ENCODE measurements at places on chromosomes 7 and 10.

GRCh38 chr10:104318810-104319741, 19.2 kb downstream of the ITPRIP start:
- DNase-seq = no peak

DNA sequence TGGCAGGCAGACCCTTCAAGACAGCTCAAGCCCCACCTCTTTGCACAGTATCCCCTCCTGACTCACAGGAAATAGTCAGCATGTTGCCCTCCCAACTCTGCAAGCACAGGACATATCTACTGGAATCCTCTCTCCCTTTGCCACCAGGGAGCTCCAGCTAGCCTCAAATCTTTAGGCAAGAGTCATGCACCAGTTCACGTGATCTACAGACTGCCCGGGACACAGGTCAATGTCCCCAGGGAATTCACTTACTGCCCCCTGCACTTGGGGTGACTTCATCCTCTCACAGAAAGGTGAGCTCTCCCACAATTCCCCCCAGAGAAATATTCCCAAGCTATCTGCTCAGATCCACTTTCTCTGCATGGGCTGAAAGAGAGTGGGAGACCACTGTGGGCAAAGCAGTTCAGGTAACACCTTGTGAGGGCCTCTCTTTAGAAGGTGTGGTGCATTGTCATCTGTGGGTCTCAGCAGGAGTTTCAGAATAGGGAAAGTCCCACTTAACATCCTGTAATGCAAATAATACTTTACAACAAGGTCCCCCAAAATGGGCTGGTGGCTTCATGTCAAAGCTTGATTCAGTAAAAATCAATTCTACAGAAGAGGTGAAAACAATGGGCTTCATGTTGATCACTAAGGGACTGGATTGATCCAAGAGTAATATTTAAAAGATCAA, 129.9 kb downstream of the NOC3L start:
- no peak for DNase-seq

GRCh38 chr10:15791816-15792524, 68.3 kb downstream of the MINDY3 start:
- no peak for DNase-seq

GRCh38 chr7:155820788-155821187, 8.5 kb upstream of the SHH start:
- no peak for DNase-seq

- DNase-seq = no peak
Observed at GRCh38 chr10:78912361-78913218, 156.2 kb upstream of the ZMIZ1 start.

GRCh38 chr10:30598105-30598776, 31.3 kb downstream of the LYZL2 start:
- DNase-seq = no peak

Measured in vagina (tissue), 2 donors.